Panc1 (cell line): ENCODE measurements at places on chromosomes 4 and X. TPM values are rescaled to one million over a fixed set of nuclear protein-coding genes. Genes with fewer than 3 reads are reported as not detected.

Gene HSFX3
- not detected for total RNA-seq

Gene EDA
- total RNA-seq = 0.23 TPM

Gene ELF4
- total RNA-seq = 48.0 TPM

Gene NDNF
- total RNA-seq = 0.10 TPM

Gene ERAS
- total RNA-seq = 0.23 TPM

GRCh38 chrX:123185721-123186120 is 1.6 kb downstream of the GRIA3 start:
- no peak overlapping the region for H3K4me3 ChIP-seq
- DNase-seq = no peak
- H3K4me1 ChIP-seq = no peaks in the 10 kb centered on the region
- H3K36me3 ChIP-seq = no peaks in the 10 kb centered on the region

Gene MTHFD2L
- total RNA-seq = 6.6 TPM

- no peaks in the 10 kb centered on the region for H3K27me3 ChIP-seq
- H3K36me3 ChIP-seq = no peaks in the 10 kb centered on the region
- no peak overlapping the region for H3K4me3 ChIP-seq
- no peaks in the 10 kb centered on the region for H3K4me1 ChIP-seq
These were observed 11.5 kb downstream of the XIAP start for GRCh38 chrX:123871309-123871708.

Gene MORC4
- 7.4 TPM for total RNA-seq

- no peak overlapping the region for H3K27ac ChIP-seq
- H3K36me3 ChIP-seq = peaks cover 2% of the 10 kb centered on the region; the same call in 1 of the 2 replicates
- H3K27me3 ChIP-seq = no peaks in the 10 kb centered on the region
- no peak overlapping the region for H3K4me3 ChIP-seq
These were observed 3.1 kb downstream of the SYAP1 start for GRCh38 chrX:16722481-16722880.

Gene TIGD2
- total RNA-seq = 3.6 TPM

- H3K27me3 ChIP-seq = no peaks in the 10 kb centered on the region
- no peak overlapping the region for H3K27ac ChIP-seq
- H3K4me1 ChIP-seq = no peaks in the 10 kb centered on the region
These were observed 115.4 kb downstream of the MGST2 start for GRCh38 chr4:139781066-139781465.

Gene RNF212
- not detected for total RNA-seq

GRCh38 chr4:122821092-122821491 is 5.5 kb upstream of the FGF2 start:
- no peaks in the 10 kb centered on the region for H3K4me1 ChIP-seq
- no peak overlapping the region for H3K4me3 ChIP-seq
- no peak overlapping the region for H3K27ac ChIP-seq
- H3K36me3 ChIP-seq = no peaks in the 10 kb centered on the region

Gene CLGN
- 5.4 TPM for total RNA-seq

Gene ETNPPL
- total RNA-seq = not detected

Gene TMEM154
- total RNA-seq = 0.15 TPM

GRCh38 chr4:75710246-75710645 is 14.1 kb upstream of the USO1 start:
- H3K4me3 ChIP-seq = no peak overlapping the region
- DNase-seq = no peak
- no peaks in the 10 kb centered on the region for H3K27me3 ChIP-seq
- no peaks in the 10 kb centered on the region for H3K36me3 ChIP-seq
- no peak overlapping the region for H3K27ac ChIP-seq

GRCh38 chr4:7016512-7016911 is 26.7 kb upstream of the TADA2B start:
- peaks cover 16% of the 10 kb centered on the region for H3K4me1 ChIP-seq
- H3K36me3 ChIP-seq = peaks cover 8% of the 10 kb centered on the region; the same call in 1 of the 2 replicates
- DNase-seq = no peak
- H3K27me3 ChIP-seq = no peaks in the 10 kb centered on the region

GRCh38 chrX:44708470-44708869 is 135.4 kb upstream of the DUSP21 start:
- no peaks in the 10 kb centered on the region for H3K36me3 ChIP-seq
- no peak overlapping the region for H3K27ac ChIP-seq
- no peak for DNase-seq
- no peak overlapping the region for H3K4me3 ChIP-seq
- no peaks in the 10 kb centered on the region for H3K4me1 ChIP-seq

DNA sequence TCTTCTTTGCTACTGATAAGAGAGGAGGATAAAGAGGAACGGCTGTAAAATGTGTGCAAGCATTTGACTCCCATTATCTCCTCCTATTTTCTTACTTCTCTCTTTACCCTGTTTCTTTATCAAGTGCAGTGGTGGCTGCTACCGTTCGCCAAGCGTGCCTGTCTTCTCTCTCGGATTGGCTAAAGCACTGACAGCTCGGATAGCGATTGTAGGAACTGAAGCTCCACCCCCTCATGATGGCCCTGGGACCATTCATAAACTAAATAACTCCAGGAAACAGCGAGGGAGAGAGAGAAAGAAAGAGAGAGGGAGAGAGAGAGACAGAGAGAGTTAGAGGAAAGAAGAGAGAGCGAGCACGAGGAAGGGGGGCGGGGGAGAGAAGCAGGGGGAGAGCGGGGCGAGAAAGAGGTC is 305 bp upstream of the MAB21L2 start:
- no peaks in the 10 kb centered on the region for H3K4me1 ChIP-seq
- H3K27me3 ChIP-seq = no peaks in the 10 kb centered on the region
- H3K27ac ChIP-seq = no peak overlapping the region
- H3K4me3 ChIP-seq = peak overlapping the region; percentile 28; the same call in 1 of the 2 replicates
- no peak for DNase-seq

- H3K27ac ChIP-seq = peak overlapping the region; percentile 85
- DNase-seq = no peak
- peak overlapping the region; percentile 43 for H3K4me3 ChIP-seq
- H3K36me3 ChIP-seq = peaks cover 2% of the 10 kb centered on the region; the same call in 1 of the 2 replicates
These were observed 999 bp upstream of the CTBP1 start for GRCh38 chr4:1249731-1250526.

Gene SHROOM4
- 0.13 TPM for total RNA-seq

DNA sequence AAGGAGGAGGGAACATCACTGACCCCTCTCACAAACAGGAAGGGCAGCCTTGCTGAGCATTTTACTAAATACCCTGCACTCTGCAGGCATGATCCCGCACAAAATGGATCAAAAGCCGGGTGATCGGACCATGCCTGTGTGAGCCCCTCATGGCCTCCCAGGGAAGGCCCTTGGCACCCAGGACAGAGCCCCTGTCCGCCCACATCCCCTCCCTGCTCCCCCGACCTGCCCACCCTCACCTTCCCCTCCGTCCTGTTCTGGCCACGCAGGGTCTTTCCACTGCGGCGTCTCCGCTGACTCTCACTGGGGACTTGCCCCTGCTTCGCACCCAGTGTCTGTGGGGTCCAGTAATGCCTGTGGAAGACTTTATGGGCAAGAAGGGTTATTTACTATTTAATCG is 105.0 kb downstream of the HMX1 start:
- H3K27me3 ChIP-seq = no peaks in the 10 kb centered on the region
- H3K27ac ChIP-seq = no peak overlapping the region
- H3K4me3 ChIP-seq = no peak overlapping the region
- DNase-seq = no peak

Gene C4orf51
- not detected for total RNA-seq

GRCh38 chr4:71974681-71975080 is 57.1 kb upstream of the NPFFR2 start:
- H3K4me1 ChIP-seq = no peaks in the 10 kb centered on the region
- DNase-seq = no peak
- no peaks in the 10 kb centered on the region for H3K36me3 ChIP-seq

- no peak overlapping the region for H3K27ac ChIP-seq
- no peaks in the 10 kb centered on the region for H3K4me1 ChIP-seq
- H3K4me3 ChIP-seq = no peak overlapping the region
- DNase-seq = no peak
- H3K27me3 ChIP-seq = no peaks in the 10 kb centered on the region
These were observed 11.9 kb downstream of the USP11 start for GRCh38 chrX:47244676-47245075.

Gene CENPVL1
- total RNA-seq = not detected

- H3K36me3 ChIP-seq = peaks cover 14% of the 10 kb centered on the region; the same call in 1 of the 2 replicates
- no peak overlapping the region for H3K27ac ChIP-seq
- no peak for DNase-seq
- H3K4me1 ChIP-seq = no peaks in the 10 kb centered on the region
- no peaks in the 10 kb centered on the region for H3K27me3 ChIP-seq
- H3K4me3 ChIP-seq = no peak overlapping the region
These were observed 8.9 kb downstream of the ZNF330 start for GRCh38 chr4:141229408-141230101.

DNA sequence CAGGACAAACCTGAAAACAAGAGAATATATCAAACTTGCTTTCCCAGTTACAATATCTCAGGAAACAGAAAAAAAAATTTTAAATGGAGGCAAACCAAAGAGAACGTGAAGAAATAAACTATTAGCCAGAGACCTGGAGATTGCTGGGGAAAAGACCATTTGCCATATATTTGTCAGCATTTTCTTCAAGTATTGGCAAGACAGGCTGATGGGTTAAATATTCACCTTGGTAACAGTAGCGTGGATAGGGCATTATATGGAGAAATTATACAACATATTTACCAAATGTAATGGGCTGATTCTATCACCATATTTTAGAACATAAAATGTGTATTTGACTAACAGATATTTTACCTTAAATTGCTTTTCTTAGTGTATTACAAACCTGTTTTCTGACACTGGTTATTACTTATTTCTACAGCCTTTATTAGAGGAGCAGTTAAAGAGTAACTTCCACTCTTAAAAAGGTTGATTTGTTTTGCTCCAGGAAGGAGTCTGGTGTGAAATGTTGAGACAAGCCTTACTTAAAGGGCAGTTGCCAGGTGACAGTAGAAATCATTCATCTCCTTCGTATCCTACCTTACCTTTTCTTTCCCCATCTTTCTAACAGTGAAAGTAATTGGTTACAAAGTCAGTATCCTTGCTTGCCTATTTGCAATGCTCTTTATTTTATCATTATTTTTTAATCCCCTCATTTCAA is 575.5 kb downstream of the GBA3 start:
- H3K27ac ChIP-seq = no peak overlapping the region
- no peaks in the 10 kb centered on the region for H3K27me3 ChIP-seq
- H3K36me3 ChIP-seq = no peaks in the 10 kb centered on the region
- no peak overlapping the region for H3K4me3 ChIP-seq
- no peaks in the 10 kb centered on the region for H3K4me1 ChIP-seq

- no peak overlapping the region for H3K27ac ChIP-seq
- no peak overlapping the region for H3K4me3 ChIP-seq
- no peaks in the 10 kb centered on the region for H3K36me3 ChIP-seq
- no peaks in the 10 kb centered on the region for H3K4me1 ChIP-seq
- no peaks in the 10 kb centered on the region for H3K27me3 ChIP-seq
- no peak for DNase-seq
These were observed 49.3 kb upstream of the CLDN34 start for GRCh38 chrX:9917861-9918260.

DNA sequence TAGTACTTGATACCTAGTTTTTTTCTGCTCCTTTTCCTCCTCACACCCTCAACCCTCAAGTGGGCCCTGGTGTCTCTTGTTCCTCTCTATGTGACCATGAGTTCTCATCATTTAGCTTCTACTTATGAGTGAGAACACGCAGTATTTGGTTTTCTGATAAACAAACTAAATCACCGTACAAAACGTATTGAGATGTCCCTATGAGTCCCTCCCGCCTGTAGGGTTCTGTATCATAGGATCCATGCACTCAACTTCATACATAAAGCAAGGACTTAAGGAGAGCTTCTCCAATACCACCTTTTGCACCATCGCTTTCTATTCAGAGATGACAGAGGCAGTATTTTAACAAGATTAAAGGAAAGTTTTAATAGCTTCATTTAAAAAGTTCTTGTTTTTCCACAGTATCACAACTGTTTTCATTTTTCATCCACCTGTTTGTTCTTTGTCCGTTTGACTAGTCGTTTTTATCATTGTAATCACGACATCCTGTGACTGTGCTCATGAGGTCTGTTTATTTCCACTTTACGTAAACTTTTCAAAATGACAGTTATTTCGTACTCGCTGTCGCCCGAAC is 457 bp upstream of the RAB9A start:
- peak overlapping the region; percentile 69 for H3K4me3 ChIP-seq
- DNase-seq = no peak
- no peak overlapping the region for H3K27ac ChIP-seq
- no peaks in the 10 kb centered on the region for H3K27me3 ChIP-seq
- no peaks in the 10 kb centered on the region; the same call in none of the 2 replicates for H3K4me1 ChIP-seq

- H3K27me3 ChIP-seq = no peaks in the 10 kb centered on the region; the same call in 1 of the 2 replicates
- no peak overlapping the region for H3K27ac ChIP-seq
- no peaks in the 10 kb centered on the region for H3K4me1 ChIP-seq
These were observed 51.9 kb downstream of the CPZ start for GRCh38 chr4:8644461-8644891.

DNA sequence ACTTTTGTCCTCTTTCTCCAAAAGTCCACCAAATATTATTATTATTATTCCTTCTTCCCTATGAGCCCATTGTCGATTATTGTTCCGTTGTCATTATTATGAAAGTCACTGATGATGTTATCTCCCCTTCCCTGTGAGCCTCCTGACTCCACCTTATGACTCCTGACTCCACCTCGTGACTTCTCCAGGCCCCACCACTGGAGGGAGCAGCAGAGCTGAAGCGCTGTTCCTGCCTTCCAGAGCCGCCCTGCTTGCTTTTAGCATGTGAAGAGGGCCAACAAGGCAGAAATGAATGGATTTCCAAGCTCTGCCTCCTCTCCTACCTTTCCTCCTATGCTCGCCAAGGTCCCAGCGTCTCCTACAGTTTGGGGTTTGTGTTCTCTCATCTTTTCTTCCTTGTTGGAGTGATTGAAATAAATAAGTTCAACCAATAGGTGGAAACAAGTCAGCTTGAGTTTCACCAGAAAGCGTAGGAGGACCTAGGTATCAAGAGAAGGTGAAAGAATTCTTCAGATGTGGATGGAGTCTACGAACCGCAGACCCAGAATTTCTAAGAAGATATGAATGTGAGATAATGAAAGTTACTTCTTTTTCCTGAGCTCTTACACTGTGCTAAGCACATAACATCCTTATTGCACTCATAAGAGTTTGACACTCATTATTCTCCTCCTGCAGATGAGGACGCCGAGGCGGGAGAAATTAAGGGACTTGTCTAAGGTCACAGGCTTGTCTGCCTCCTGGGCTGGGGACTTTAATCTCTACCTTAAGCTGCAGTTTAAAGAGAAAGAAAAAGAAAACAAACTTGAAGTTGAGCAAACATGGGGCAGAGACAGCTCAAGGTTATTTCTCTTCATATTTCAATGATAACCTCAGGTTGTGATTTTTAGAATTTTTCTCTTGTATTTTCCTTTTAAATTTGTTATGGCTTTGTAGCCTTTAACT is 26.1 kb downstream of the IGSF1 start:
- DNase-seq = no peak
- no peaks in the 10 kb centered on the region for H3K36me3 ChIP-seq
- peaks cover 2% of the 10 kb centered on the region; the same call in 1 of the 2 replicates for H3K27me3 ChIP-seq
- H3K27ac ChIP-seq = no peak overlapping the region
- H3K4me3 ChIP-seq = no peak overlapping the region

DNA sequence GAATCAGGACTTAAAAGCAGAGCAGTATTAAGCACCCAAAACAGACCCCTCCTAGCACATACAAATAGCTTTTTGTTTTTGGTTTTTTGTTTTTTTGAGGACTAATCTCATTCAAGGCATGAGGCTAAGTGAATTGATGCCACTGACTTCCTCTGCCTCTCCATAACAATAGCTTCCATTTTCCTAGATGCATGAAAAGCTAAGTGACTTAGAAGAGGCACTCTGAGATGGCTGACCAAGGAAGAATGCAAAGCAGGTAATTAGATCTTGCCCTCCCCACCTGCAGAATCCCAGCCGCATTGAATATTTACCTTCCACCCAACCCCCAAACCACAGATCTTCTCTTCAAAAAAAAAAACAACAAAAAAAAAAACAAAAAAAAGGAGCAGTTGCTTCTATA is 7.4 kb upstream of the KDR start:
- DNase-seq = no peak
- H3K4me1 ChIP-seq = no peaks in the 10 kb centered on the region
- no peaks in the 10 kb centered on the region for H3K27me3 ChIP-seq
- no peak overlapping the region for H3K27ac ChIP-seq
- no peaks in the 10 kb centered on the region for H3K36me3 ChIP-seq
- no peak overlapping the region for H3K4me3 ChIP-seq
